ENCODE measurements at places on chromosomes 5 and 9.

GRCh38 chr9:105693435-105694189 is 729 bp upstream of the TMEM38B start:
- no peak for DNase-seq

- DNase-seq, result no peak
These were observed 49.9 kb upstream of the GPR151 start for GRCh38 chr5:146565764-146566367.

DNA sequence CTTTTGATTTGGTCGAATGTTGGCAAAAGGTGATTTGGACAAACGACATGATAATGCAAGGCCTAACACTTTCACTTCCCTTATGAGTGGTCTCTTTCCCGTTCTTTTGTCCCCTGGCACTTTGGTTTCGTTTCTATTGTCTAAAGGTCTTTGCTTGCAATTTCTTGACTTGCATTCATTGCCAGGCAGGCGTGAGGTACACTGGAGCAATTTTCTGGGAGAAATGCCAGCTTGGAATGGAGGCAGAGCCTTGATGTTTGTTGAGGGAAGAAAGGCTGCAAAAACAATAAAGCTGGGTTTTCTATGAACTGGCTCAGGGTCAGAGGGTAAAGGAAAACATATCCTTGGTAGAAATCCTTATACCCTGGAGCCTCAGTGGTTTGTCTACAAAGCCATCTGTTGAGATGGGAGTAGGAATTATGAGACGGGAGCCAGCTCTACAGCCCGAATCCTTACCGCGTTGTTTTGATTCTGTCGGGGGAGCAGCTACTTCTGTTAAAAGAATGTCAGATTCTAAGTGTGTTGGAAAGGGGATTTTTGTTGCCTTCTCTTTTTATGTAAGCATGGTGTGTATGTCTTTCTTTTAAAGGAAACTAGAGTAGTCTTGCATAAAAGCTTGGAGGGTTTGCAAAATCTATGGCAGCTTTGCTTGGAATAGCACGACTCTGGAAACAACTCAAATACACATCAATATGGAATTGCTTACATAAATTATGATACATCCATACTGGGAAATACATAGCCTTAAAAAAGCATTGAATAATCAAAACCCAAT is 158.9 kb downstream of the RMI1 start:
- DNase-seq, result no peak

GRCh38 chr5:29148581-29148980 is 2044.9 kb upstream of the CDH6 start:
- DNase-seq, result no peak

- no peak for DNase-seq
These were observed 1016.8 kb upstream of the DMAC1 start for GRCh38 chr9:8816361-8816760.

- no peak for DNase-seq
These were observed 223.2 kb downstream of the TLR4 start for GRCh38 chr9:117927354-117927753.

GRCh38 chr5:107277485-107278125 is 393.1 kb downstream of the EFNA5 start:
- no peak for DNase-seq

All from stimulated activated CD4-positive, alpha-beta T cell treated with anti-CD3 and anti-CD28 coated beads, Interleukin-1b, Interleukin-23, amount 100 ng/mL, for 1 hour (primary cell).